ENCODE measurements at places on chromosomes 7 and 10.

GRCh38 chr7:38300175-38300574 lies 26.7 kb upstream of the TARP start:
- DNase-seq = no peak

DNA sequence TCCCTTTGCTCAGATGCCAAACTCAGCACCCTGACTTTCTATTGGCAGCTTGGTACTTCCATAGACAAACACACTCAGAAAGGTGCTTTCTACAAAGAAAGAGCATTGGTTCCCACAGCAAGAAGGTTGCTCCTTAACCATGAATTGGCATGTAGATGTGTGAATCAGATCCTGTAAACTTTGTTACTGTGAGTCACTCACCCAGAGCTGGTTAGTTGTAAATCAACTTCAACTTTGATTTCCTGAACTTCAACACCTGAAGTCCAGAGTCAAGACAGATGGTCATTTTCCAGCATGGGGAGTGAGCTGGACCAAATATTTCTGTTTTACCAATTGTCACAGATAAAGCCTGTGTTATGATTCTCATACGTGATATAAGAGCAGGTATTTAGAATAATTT lies 797.2 kb downstream of the TNS3 start:
- no peak for DNase-seq

DNA sequence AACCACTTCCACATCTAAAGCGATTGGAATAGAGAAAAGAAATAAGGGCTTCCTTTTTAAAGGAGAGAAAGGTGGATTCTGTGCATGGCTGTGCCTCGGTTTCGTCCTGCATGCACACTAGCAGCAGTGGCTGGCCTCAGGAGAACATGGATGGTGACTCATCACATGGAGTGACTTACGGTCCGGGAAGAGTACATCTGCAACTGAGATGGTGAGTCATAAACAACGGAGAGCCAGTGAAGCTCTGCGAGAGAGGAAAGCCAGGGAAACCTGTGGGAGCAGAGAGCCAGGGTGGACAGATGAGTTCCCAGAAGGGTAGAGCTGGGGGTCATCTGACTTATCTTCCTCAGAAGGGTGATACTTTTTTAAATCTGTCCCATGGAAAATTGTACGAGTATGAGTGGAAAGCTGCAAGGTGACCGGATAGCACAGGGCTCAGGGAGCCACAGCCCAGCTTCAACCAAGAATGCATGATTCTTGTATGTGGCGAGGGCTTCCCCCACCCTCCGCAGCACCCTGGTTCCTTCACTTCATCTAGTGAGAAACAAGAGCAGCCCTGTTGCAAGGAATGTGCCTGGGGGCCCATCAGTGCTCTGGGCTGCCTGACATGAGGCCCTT lies 259.1 kb downstream of the KLF6 start:
- no peak for DNase-seq

GRCh38 chr7:64888561-64888900 lies 14.5 kb upstream of the ZNF273 start:
- no peak for DNase-seq

DNA sequence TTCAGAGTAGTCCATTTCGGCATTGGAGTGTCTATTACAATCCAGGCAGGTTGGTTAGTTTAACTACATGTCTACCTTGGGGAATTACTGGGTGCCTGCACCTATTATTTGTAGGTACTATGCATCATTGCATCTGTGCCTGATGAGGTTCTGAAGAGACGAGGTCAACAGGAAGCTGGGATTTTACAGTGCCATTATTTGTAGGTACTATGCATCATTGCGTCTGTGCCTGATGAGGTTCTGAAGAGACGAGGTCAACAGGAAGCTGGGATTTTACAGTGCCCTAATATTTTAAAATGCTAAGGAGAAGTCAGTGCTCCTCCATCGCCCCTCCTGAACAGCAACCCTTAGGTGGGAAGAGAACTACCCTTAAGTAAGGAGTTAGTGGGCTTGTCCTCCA lies 41.7 kb downstream of the NPY start:
- DNase-seq = no peak

- no peak for DNase-seq
Observed at GRCh38 chr7:139782932-139783331, 5.1 kb upstream of the HIPK2 start.

DNA sequence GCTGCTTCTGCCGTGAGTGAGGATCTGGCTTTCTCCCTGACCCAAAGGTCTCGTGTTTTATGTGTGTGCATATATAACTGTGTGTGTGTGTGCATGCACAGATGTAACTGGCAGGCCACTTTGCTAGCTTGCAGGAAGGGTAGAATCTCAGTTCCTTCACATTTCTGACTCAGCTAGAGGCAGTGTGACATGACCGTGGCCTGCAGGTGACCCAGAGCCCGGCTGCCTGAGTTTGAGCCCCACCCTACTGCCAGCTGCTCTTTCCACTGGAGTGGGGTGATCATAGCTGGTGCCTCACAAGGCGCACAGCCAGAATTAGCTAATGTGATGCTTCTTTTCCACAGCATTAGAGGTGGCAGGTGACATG lies 9.3 kb upstream of the MYL7 start:
- no peak for DNase-seq

DNA sequence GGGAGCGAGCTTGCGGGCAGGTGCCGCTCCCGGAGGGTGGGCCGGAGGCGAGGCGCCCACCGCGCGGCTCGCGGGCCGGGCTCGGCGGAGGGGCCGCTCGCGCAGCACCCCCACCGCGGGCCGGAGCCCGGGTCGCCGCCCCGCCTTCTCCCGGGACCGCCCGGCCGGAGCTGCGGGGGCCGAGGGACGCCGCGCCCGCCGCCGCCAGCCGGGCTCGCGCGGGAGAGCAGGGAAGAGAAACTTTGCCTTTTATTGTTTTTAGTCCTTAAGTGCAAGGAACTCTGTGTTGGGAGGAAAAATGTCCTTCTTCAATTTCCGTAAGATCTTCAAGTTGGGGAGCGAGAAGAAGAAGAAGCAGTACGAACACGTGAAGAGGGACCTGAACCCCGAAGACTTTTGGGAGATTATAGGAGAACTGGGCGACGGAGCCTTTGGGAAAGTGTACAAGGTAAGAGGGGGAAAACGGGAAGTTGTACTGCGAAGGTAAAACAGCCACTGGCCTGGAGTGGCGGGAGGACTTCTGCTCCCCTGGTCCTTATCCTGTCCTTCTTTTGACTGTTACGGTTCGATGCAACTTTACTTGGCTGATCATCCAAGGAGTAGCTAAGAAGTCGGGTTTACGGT lies 620 bp downstream of the SLK start:
- DNase-seq = peak; percentile 22

DNA sequence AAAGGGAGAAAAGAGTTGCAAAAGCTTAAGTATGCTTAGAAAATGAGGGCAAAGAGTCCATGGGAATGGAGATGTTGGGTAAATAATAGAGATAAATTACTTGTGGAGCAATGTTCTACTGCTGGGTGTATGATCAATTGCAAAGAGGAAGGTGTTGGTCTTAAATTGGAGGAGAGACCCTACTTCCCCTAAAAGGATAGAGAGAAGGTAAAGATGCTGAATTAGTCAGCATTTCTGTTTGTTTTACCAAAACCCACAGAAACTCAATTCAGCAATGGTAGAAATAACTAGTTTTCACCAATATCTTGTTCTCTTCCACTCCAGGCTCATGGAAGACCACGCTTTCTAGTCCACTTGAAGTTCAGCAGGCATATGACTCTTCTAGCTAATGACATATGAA lies 32.1 kb downstream of the ASB4 start:
- no peak for DNase-seq

DNA sequence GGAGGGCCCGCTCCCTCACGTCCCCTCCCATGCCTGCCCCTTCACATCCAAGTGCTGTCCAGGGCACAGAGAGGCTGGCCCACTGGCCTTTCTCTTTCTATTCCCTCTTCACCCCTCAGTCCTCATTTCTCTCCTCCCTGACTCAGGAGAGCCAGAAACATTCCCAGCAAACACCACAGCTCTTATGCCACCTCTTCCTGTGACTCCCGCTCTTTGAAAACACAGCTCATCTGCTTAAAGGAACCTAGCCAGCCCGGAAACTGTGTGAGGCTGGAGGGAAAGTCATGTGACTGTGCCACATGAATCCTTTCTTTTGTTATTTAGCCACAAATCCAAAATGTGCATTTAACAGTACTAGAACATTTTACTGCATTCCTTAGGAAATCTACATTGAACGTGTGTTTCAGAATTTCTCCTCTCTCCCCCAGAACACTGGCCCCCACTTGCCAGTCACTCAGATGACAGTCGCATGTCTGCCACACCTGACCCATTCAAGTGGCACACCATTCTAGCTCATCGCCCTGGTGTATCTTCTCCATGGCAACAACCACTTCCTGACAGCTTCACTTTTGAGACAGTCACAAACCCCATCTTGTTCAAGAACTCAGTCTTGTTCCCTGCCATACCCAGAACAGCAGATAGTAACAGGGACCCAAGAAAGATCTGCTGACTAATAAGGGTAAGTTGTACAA lies 42.8 kb downstream of the GRB10 start:
- DNase-seq = peak; percentile 85

DNA sequence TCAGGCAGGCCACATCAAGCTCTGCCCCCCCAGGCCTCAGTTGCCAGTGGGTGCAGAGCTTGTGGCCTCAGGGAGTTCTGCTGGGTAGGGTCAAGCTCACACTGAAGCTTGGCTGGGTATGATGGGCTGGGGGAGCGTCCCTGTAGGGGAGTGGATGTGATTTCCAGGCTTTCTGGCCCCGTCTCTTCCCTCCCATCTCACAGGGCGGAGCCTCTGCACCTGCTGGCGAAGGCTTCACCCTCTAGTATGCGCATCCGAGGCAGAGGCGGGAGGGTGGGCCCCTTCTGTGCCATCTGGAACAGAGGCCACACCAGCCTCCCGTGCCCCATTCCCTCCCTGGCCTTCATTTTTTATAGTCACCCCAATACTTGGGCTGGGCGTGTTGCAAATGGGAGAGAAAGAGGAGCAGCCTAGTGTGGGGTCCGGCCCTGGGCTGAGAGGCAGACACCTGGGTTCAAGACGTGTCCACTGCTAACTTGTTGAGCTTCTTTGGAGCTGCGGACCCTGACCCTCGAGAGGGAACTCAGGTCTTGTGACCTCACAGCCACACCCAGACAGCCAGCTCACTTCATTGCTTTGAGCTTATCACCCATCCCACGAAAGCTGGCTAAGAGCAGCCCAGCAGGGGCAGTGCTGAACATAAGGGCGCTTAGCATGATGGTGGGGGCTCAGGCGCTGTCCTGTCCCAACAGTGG lies 2.3 kb downstream of the AQP1 start:
- DNase-seq = no peak

DNA sequence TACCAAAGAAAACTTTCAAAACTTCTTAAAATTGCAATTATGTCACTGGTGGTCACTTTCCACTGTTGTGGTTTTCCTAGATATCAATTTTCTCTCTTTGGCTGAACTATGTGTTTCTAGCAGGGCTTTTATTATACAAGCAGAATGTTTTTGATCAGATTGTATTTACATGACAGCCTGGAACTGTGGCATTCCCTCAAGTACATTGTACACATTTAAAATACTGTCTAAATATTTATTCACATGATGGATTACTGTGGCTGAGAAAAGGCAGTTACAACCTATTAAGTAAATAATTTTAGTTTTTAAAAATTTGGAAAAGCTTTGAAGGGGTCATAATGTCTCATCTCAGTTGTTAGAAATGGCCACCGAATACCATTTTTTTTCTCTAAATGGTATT lies 231.9 kb upstream of the PPP1R3A start:
- no peak for DNase-seq

DNA sequence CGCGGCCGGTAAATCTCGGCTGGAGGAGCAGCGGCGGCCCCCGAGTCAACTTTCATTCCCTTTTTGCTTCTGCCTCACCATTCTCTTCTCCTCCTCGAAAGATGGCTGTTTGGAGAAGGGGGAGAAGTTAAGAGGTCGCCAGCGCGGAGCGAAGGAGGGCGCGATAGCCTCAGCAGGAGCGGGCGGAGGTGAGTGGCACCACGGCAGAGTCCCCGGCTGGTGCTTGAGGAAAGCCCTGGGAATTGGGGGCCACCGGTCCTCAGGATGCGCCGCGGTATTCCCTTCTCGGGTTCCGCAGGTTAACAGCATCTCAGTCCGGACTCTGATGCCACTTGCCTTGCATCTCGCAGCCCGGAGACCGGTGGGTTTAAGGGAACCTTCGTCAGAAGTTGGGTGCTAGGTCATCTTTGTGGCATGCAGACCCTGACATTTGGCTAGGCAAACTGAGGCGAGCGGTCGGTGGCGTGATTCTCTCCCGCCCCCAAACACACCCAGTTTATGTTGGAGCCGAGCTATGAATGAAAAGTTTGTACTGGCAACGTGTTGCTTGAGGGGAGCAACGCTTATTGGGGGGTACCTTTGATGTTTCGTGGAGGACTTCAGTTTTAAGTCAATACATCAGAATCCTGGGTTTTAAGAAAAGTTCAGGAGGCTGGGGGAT lies 59.5 kb upstream of the PRPS1L1 start:
- DNase-seq = no peak

- DNase-seq = no peak
Observed at GRCh38 chr10:85916994-85917573, 449.5 kb downstream of the GRID1 start.

DNA sequence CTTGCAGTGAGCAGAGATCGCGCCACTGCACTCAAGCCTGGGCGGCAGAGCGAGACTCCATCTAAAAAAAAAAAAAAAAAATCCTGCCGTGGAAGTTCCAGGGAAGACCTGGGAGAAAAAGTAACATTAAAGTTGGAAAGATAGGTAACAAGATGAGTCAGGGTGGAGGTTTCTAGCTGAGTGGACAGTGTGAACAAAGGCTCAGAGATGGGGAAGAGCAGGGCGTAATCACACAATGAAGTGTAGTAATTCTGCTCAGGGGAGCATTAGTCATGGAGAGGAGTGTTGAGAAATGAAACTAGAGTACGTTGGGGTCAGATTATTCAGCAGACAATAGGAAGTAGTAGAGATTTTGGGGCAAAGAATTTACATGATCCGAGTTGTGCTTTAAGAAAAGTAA lies 21.6 kb upstream of the WASL start:
- DNase-seq = no peak

DNA sequence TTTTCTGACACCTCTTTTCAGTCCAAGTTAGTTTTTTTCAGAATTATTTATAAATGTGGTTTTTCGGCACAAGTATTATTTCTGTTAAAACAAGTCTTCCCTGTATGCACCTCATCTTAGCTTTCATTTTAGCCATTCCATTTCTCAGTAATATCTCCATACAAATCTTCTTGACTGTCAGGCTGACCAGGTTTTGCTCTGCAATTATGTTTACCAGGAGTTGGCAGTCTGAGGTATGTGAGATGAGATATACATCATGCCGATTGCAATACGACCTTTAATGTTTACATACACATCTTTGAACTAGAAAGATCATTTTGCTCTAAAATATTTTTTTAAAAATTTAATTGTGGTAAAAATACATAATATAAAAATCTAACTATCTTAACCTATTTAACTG lies 209.8 kb downstream of the GPR158 start:
- no peak for DNase-seq
